ENCODE measurements at places on chromosomes 11 and 22.

DNA sequence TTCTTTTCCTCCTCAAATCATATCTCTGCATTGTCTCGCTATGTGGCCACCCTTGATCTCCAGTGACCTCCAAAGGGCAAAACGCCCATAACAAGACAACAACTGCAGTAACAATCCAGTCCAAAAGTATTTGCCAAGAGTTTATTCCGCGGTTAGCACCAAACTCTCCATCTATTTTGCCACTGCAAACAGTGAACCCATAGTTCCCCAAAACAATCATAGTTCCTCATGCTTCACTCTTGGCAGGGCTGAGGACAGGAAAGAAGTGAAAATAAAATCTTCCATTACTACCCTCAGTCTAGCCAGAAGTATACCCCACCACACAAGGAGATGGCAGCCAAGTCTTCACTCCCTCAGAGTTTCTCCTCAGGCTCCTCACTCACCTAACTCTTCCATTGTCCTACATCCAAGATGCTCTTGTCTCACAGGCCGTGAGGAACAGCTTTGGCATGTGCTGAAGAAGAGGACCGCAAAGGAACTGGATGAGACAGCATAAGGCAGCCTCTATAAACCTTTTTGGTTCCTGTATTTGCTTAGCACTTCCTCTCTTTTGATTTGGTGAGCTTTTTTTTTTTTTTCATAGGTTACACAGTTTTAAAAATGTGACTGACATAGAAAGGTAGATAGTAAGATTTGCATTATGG is at the start of gene LPXN:
Gene LPXN, minus strand, starts transcription at position 480 of the 644 bp plus-strand sequence. Its CDS starts 84 bp downstream, at position 396.
- no peak for DNase-seq

GRCh38 chr22:29079218-29079901 is 6.5 kb downstream of the KREMEN1 start:
- peak; percentile 86 for DNase-seq

DNA sequence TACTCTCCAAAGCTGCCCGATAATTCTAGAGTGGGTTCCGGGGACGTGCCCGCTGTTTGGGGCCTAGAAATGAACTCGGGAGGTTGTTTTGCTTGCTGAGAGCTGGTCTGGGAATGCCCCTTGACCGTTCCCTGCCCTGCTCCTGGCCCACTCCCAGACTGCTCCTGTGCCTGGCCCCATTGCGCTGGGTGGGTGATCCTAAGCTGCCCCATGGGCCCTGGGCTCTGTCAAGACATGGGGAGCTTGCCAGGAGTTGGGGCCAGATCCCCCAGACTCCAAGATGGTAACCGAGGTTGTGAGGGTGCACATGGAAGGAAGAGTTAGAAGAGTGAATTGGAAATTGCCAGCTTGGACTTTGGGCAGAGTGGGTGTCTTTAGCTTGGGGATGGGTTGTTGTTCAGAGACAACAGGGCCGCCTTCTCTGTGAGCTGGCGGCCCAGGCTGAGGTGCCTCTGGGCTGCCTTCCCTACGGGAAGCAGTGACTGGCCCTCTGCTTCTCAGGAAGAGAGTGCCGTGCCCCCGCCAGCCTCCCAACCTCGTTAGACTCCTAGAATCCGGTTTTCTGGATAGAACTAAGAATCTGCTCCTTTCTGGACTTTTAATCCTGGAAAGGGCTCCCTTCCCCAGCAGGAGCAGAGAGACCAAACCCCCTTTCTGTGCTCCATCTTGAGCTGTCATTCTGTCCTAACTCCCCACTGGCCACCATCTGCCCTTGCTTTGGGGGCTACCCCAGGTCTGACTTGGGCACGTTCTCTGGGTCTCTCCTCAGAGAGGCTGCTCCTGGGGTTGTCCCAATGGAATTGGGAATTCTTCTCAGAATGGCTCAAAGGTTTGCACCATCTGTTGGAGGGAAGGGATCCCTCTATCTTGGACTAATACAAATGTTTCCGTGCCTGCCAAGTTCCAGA is 1.8 kb downstream of the ST3GAL4 start:
- DNase-seq: no peak

- no peak for DNase-seq
Measured at GRCh38 chr11:70689764-70690163, 291.4 kb downstream of the CTTN start.

GRCh38 chr11:61181489-61181888 is 20.3 kb upstream of the VPS37C start:
- DNase-seq: no peak
